ENCODE measurements at places on chromosomes 7 and 10.

DNA sequence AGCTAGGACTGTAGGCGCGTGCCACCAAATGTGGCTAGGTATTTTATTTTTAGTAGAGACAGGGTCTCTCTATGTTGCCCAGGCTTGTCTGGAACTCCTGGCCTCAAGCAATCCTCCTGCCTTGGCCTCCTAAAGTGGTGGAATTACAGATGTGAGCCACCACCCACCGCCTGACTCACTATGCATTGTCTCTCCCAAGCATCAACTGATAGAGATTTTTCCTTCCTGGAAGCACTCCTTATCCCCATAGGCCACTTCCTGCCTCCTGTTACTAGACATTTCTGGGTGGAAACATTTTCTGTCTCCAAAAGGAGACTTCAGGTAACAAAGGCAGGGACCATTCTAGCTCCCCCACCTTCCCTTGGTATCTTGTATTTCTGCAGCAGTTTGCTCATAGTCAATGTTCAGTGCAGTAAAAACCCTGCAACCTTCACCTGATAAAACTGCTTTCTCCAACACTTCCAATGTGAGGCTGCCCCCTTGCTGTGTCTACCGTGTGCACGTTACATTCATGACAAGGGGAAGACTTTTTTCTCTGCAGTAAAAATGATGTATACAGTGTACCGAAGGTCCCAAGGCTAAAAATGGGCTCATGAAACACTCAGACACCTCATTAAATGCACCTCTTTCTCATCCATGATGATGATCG lies 84.9 kb downstream of the NHLRC2 start:
- DNase-seq: no peak

DNA sequence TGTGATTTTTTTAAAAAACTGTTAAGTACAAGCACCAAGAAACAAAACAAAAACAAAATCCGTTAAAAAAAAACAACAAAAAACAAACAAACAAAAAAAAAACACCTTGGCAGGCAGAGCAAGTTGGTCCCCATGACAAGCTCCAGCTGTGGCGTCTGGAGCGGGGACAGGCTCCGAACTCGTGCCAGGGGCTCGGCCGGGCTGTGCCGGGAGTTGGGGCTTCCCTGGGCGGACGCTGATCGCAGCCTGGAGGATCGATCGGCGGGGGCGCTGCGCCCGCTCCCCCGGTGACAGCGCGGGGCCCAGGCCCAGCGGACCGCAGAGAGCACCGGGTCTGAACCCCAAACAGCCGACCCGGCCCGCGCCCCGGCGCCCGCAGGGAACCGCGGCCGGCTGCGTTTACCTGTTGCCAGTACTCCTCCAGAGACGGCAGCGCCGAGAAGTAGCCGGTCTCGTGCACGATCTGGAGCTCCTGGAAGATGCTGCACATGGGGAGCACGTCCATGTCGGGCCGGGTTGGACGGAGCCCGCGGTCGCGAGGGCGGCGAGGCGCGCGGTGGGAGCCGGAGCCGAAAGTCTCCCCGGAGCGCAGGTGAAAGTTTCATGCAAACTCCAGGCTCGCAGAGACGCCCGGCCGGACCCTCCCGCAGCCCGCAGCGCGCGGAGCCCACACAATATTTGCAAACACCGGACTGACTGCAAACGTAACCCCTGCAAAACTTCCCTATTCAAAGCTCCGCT lies at the start of gene KLF6:
TSS of gene KLF6 (minus strand) at position 700 of the 741 bp plus-strand sequence. CDS start at position 505, 195 bp downstream.
- no peak for DNase-seq

GRCh38 chr7:121057878-121058277 lies 69.4 kb downstream of the CPED1 start:
- DNase-seq: no peak

DNA sequence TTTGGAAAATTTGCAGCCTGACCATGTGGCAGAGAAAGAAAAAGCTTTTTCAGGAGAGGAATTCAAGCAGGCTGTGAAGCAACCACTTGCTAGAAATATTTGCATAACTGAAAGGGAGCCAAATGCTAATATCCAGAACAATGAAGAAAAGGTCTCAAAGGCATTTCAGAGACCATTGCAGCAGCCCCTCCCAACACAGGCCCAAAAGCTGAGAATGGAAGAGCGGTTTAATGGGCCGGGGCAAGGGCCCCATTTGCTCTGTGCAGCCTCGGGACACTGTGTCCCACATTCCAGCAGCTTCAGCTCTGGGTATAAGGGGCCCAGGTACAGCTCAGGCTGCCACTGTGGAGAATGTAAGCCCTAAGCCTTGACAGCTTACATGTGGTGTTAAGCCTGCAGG lies 918.1 kb upstream of the POT1 start:
- no peak for DNase-seq

GRCh38 chr7:11005202-11005601 lies 31.5 kb downstream of the PHF14 start:
- DNase-seq: no peak

All from activated naive CD8-positive, alpha-beta T cell treated with anti-CD3 and anti-CD28 coated beads, Interleukin-2, amount 50 U/mL, for 16 hours (primary cell).